ENCODE measurements at places on chromosomes 2 and 18.

DNA sequence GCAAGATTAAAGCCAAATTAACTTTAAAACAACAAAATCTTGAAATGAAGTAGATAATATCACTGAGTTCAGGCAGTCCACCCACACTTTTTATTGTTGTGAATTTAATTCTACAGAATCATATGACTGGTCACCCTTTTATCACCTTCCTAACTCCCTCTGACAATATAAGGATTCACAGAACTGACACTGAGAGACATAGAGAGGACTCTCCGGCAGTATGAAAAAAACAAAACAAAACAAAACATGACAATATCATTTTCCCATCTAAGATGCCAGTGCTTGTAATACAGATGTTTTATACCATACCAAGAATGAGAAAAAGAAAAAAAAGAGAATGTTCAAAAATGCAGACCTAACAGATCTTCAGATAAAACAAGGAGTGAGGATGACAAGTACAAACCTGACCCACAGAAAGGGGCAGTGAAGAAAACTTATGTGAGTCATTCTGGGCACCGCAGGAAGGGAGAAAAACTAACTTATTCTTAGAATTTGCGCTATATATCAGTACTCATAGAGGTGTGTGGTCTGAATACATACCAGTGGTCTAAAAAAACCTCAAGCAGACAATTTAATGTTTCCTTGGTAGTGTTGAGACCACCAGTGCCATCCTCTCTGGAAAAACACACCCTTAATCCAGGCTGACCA lies 136.6 kb downstream of the ZAP70 start:
- peaks cover 6% of the 10 kb centered on the region for H3K4me1 ChIP-seq
- H3K27me3 ChIP-seq: no peaks in the 10 kb centered on the region
- no peaks in the 10 kb centered on the region for H3K36me3 ChIP-seq
- H3K4me3 ChIP-seq: no peak overlapping the region
- no peak overlapping the region for H3K27ac ChIP-seq

- no peak overlapping the region for H3K27ac ChIP-seq
- H3K4me3 ChIP-seq: no peak overlapping the region
- no peaks in the 10 kb centered on the region for H3K36me3 ChIP-seq
- no peaks in the 10 kb centered on the region for H3K27me3 ChIP-seq
- no peak for DNase-seq
Observed at GRCh38 chr2:142176941-142177340, 46.1 kb upstream of the LRP1B start.

GRCh38 chr2:223598994-223599639 lies 3.0 kb downstream of the SCG2 start:
- no peaks in the 10 kb centered on the region for H3K27me3 ChIP-seq
- no peak overlapping the region for H3K27ac ChIP-seq
- no peak for DNase-seq
- H3K36me3 ChIP-seq: no peaks in the 10 kb centered on the region

- H3K27me3 ChIP-seq: no peaks in the 10 kb centered on the region
- H3K36me3 ChIP-seq: no peaks in the 10 kb centered on the region
- DNase-seq: no peak
- H3K4me3 ChIP-seq: no peak overlapping the region
Observed at GRCh38 chr2:71700041-71700657, 246.8 kb downstream of the DYSF start.

DNA sequence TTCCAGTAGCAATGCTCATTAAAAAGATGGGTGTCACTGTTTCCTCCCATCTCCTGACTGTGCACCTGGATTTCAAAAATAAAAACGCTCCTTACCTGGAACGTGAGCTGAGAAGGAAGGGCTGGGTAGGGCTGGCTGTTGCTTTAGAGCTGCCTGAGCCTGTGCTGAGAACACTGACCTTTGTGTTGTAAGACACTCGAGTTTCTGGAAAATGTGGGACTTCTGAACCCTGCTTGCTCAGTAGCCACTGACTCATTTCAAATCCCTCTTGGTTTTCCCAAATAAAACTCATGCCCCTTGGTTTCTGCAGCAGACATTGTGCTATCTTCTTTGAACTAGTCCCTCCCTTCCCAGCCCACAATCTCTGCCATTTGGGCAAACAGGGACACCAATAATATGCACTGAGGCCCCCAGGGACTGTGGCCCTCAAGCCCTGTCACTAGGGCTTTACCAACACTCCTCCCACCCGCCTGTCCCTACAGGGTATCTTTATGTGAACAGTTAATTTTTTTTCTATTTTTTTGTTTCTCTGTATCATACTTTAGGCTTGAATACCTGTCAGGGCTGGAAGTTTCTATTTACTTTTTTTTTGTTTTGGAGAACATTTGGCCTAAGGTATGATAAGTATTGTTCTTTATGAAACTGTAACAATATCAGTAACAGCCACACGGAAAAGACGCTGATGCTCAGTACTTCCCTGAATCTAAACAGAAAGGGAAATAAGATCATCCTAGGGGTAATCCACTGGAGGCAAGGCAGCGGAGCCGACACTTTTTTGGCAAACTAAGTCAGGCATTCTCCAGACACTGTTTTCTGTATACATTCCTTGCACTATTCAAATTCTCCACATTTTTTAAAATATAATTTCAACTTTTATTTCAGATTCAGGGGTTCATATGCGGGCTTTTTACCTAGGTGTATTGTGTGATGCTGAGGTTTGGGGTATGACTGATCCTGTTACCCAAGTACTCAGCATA lies 280.2 kb downstream of the STK39 start:
- H3K36me3 ChIP-seq: peaks cover 8% of the 10 kb centered on the region
- H3K4me1 ChIP-seq: peaks cover 14% of the 10 kb centered on the region
- H3K4me3 ChIP-seq: no peak overlapping the region
- H3K27ac ChIP-seq: no peak overlapping the region
- no peaks in the 10 kb centered on the region for H3K27me3 ChIP-seq
- no peak for DNase-seq

DNA sequence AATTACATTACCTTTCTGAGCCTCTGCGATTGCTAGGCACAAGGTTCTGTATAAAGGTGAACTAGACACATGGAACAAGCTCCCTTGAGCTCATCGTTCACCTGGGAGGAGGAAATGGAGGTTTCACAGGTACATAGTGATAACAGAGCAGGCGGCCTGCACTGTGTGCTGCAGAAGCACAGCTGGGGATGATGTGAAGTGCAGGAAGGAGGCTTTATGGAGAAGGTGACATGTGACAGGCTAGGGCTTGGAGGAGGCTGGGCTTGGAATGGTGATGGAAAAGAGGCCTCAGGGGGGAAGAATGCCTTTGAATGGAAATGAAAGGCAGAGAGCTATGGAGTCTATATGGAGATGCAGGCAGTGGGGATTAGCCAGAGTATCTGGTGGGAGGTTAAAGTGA lies 22.9 kb downstream of the MARCHF4 start:
- H3K4me3 ChIP-seq: no peak overlapping the region
- H3K36me3 ChIP-seq: no peaks in the 10 kb centered on the region
- no peaks in the 10 kb centered on the region for H3K4me1 ChIP-seq
- DNase-seq: peak; percentile 74

- H3K27ac ChIP-seq: no peak overlapping the region
- no peak overlapping the region for H3K4me3 ChIP-seq
- peak; percentile 40 for DNase-seq
- no peaks in the 10 kb centered on the region for H3K27me3 ChIP-seq
- H3K36me3 ChIP-seq: no peaks in the 10 kb centered on the region
Observed at GRCh38 chr2:42748840-42749239, 15.1 kb downstream of the OXER1 start.

GRCh38 chr2:637804-638203 lies 39.4 kb downstream of the TMEM18 start:
- H3K4me1 ChIP-seq: peaks cover 10% of the 10 kb centered on the region
- H3K4me3 ChIP-seq: no peak overlapping the region
- no peaks in the 10 kb centered on the region for H3K27me3 ChIP-seq

GRCh38 chr2:80242355-80242910 lies 62.1 kb downstream of the LRRTM1 start:
- no peak for DNase-seq
- H3K36me3 ChIP-seq: no peaks in the 10 kb centered on the region
- H3K27me3 ChIP-seq: no peaks in the 10 kb centered on the region
- no peak overlapping the region for H3K27ac ChIP-seq

DNA sequence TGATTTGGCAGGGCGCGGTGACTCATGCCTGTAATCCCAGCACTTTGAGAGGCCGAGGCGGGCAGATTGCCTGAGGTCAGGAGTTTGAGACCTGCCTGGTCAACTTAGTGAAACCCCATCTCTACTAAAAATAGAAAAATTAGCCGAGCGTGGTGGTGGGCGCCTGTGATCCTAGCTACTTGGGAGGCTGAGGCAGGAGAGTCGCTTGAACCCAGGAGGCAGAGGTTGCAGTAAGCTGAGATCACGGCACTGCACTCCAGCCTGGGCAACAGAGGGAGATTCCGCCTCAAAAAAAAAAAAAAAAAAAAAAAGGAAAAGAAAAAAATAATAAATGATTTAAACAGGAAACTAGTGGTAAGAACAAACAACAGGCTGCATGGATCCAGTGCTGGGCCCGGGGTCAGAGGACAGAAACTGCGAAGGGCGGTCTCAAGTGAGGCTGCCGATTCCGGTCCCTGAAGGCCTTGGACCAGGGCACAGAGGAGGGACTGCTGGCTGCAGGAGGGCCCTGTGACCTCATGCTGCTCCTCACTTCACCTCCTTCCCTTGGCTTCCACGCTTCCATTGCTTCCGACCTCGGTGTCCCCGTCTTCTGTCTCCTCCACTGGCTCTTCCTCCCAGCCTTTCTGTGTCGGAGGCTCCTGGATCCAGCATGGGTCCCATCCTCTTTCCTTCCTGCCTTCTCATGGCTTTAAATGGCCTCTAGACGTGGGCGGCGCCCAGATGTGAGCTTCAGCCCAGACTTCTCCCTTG lies 2.1 kb upstream of the GRHL1 start:
- H3K27ac ChIP-seq: no peak overlapping the region
- H3K4me3 ChIP-seq: no peak overlapping the region
- peak; percentile 84 for DNase-seq
- H3K27me3 ChIP-seq: no peaks in the 10 kb centered on the region
- no peaks in the 10 kb centered on the region for H3K4me1 ChIP-seq

- no peak overlapping the region for H3K27ac ChIP-seq
- no peak overlapping the region for H3K4me3 ChIP-seq
- H3K4me1 ChIP-seq: no peaks in the 10 kb centered on the region
- no peaks in the 10 kb centered on the region for H3K27me3 ChIP-seq
- no peaks in the 10 kb centered on the region for H3K36me3 ChIP-seq
Observed at GRCh38 chr2:116719836-116720235, 1094.7 kb upstream of the DDX18 start.

DNA sequence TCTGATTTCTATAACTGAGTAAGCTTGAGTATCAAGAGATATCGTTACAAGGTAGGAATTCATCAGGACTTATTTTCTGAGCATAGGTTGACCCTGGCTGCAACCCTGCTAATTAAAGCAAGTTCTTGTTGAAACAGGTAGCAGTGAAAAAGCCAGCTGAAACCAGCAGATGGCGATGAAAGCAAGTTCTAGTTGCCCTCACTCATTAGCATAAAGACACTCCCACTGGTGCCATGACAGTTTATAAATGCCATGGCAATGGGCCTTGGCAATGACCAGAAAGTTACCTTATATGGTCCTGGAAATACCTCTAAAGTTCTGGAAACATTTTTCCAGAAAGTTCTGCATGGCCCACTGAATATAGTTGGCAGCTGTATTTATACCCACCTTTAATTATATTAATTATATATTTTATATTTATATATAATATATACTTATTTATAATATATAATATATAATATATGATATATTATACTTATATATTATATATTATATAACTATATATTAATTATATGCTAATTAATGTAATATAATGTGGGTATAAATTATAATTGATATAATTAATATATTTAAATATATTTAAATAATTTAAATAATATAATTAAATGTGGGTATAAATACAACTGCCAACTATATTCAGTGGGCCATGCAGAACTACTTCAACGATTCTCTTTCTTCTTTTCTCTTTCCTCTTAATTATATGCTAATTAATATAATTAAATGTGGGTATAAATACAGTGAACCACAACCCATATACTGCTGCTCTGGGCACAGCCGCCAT lies 188.0 kb downstream of the CDH7 start:
- no peak for DNase-seq
- no peak overlapping the region for H3K27ac ChIP-seq
- no peak overlapping the region for H3K4me3 ChIP-seq
- no peaks in the 10 kb centered on the region for H3K36me3 ChIP-seq
- no peaks in the 10 kb centered on the region for H3K27me3 ChIP-seq
- H3K4me1 ChIP-seq: no peaks in the 10 kb centered on the region

GRCh38 chr18:77004555-77005380 lies 127.8 kb downstream of the MBP start:
- no peak overlapping the region for H3K27ac ChIP-seq
- no peaks in the 10 kb centered on the region for H3K36me3 ChIP-seq
- no peak overlapping the region for H3K4me3 ChIP-seq
- no peaks in the 10 kb centered on the region for H3K27me3 ChIP-seq
- DNase-seq: no peak
- H3K4me1 ChIP-seq: no peaks in the 10 kb centered on the region

- H3K27me3 ChIP-seq: no peaks in the 10 kb centered on the region
- DNase-seq: no peak
- no peaks in the 10 kb centered on the region for H3K36me3 ChIP-seq
- no peak overlapping the region for H3K4me3 ChIP-seq
- H3K4me1 ChIP-seq: no peaks in the 10 kb centered on the region
- H3K27ac ChIP-seq: no peak overlapping the region
Observed at GRCh38 chr2:161681046-161681445, 56.8 kb downstream of the SLC4A10 start.

DNA sequence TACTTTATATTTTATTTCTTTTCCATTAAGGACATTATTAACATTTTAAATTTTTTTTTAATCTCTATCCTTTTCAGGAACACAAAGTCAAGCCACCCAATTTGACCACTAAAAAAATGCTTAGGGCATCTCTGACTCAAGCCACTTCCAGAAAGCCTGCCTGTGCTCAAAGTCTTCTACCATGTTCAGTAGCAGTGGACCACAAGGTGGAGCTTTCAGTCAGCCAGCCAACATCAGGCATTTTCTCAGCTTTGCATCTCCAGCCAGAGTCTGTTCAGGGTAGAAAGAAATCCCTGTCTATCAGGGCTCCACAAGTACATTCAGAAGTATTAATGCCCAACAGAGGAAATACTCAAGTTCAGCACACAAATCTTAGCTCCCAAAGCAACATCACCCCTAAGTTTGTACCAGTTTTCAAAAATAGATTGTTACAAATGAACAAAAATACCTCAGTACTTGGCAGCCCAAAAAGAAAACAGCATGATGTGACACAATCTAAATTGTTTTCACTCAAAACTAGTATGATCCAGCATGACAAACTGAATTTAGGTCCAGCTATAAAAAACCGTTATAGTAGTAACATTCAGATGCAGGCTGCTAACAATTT lies 37.6 kb downstream of the C18orf63 start:
- H3K4me3 ChIP-seq: no peak overlapping the region
- H3K27ac ChIP-seq: no peak overlapping the region
- no peaks in the 10 kb centered on the region for H3K36me3 ChIP-seq

- no peaks in the 10 kb centered on the region for H3K27me3 ChIP-seq
- H3K4me1 ChIP-seq: no peaks in the 10 kb centered on the region
- H3K27ac ChIP-seq: no peak overlapping the region
- H3K4me3 ChIP-seq: no peak overlapping the region
Observed at GRCh38 chr2:112699984-112700667, 20.7 kb upstream of the NT5DC4 start.

- no peaks in the 10 kb centered on the region for H3K4me1 ChIP-seq
- DNase-seq: no peak
- no peaks in the 10 kb centered on the region for H3K36me3 ChIP-seq
- no peak overlapping the region for H3K27ac ChIP-seq
- H3K4me3 ChIP-seq: no peak overlapping the region
- no peaks in the 10 kb centered on the region for H3K27me3 ChIP-seq
Observed at GRCh38 chr2:28697602-28698149, 54.0 kb upstream of the PPP1CB start.

- peaks cover 40% of the 10 kb centered on the region for H3K4me1 ChIP-seq
- H3K36me3 ChIP-seq: no peaks in the 10 kb centered on the region
- no peak overlapping the region for H3K4me3 ChIP-seq
- no peaks in the 10 kb centered on the region for H3K27me3 ChIP-seq
- peak overlapping the region; percentile 77 for H3K27ac ChIP-seq
Observed at GRCh38 chr2:64405581-64406406, 48.2 kb upstream of the LGALSL start.

All from vagina (tissue), 2 donors.